Panc1 (cell line): ENCODE measurements at places on chromosomes 5 and 9. TPM values are rescaled to one million over a fixed set of nuclear protein-coding genes. Genes with fewer than 3 reads are reported as not detected.

DNA sequence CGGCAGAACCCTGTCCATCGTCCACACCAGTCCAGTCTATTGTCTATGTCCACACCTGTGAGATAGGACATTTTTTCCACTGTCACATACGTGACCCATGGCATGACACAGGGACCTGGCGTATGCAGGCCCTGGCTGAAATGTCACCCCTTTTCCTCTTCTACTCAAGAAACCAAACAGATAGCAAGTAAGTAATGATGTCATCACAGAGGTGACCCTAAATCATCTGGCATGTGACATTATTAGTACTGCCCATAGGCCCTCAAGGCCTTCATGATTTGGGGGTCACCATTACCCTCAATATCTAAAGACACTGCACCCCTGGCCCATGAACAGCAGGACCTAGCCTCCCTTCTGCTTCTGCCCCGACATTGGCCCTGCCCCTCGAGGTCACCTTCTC, 88.3 kb downstream of the LHX2 start:
- no peak for DNase-seq

DNA sequence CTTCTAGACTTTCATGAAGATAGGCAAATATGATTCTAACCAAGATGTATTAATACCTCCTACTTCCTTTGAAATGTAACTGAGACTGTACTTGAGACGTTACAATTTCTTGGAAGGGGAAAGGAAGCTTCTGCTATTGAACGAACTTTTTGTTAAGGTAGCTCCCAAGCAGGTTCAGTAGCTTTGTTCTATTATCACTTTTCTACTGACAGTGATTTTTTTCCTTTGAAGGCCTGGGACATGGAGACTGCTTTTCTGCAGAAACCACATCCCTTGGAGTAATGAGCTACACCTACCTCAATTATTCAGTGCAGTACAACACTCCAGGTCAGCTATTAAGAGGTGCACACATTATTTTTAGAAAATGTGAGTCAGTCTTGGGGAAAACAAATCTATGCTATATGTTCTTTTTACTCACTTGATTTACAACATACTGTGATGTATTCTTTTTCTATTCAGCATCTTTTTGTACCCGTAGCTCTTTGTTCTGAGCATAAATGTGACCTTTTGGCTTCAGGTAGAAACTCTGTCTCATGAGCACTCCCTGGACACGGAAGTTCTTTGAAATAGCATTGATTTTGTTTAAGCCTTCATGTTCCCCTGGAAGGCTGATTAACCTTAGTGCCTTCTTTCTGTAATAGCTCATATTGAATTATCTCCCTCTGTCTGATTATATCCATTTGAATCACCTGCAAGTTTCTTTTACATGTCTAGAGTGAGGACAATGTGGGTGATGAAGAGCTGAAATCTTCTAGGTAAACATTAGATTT, 56.5 kb upstream of the CDKN2B start:
- DNase-seq, result no peak

DNA sequence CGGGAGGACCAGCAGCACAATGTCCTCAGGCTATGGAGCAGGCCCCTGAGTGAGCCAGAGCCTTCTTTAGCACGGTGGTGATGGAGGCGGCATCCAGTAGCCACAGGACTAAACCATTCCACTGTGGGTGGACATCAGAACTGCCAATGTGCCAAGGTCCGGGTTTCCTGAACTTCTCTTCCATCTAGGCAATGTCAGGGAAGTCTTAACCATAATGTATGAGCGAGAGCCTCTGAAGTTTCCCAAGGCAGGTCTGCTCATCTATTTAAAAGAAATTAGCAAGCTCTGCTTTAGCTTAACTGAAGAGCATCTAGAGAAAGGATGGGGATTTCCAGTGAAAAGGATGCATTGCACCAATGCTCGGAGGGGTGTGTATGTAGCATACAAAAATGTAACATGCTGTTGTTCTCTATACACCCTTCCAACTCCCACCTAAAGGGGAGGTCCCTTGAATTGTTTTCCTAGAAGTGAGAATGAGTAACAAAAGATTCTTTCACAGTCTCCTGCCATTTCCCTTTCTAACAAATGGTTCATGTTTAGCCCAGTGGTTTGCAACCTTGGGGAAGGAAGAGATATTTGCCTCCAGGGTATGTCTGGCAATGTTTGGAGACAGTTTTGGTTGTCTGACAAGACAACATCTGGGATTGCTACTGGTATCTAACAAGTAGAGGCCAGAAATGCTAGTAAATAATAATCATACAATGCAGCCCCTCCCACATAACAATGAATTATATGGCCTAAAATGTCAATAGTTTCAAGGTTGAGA, 6.1 kb upstream of the RXFP3 start:
- DNase-seq, result no peak

- DNase-seq, result no peak
These were observed 9.9 kb upstream of the HSPA4 start for GRCh38 chr5:133041910-133042309.

- no peak for DNase-seq
These were observed 16.3 kb upstream of the GPX8 start for GRCh38 chr5:55143624-55144023.

- no peak for DNase-seq
These were observed 346.3 kb downstream of the ENC1 start for GRCh38 chr5:74294231-74294705.

The PLAC8L1 gene
- total RNA-seq, result 0.49 TPM
